Endothelial cell (in vitro differentiated cells): ENCODE measurements at places on chromosomes 5 and 9.

DNA sequence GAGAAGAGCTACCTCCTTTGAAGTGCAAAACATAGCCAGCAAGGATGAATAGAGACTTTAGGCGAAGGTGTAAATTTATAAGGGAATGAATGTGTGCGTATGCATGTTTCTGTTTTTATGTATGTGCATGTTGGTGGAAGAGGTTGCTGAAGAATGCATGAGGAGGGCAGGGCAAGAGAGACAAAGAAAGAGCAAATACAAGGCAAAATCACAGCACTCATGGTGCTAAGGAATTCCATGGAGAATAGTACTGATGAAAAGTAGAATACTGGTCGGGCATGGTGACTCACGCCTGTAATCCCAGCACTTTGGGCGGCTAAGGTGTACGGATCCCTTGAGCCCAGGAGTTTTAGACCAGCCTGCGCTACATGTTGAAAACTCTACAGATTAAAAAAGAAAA, 762.1 kb upstream of the PTPRD start:
- DNase-seq = no peak

DNA sequence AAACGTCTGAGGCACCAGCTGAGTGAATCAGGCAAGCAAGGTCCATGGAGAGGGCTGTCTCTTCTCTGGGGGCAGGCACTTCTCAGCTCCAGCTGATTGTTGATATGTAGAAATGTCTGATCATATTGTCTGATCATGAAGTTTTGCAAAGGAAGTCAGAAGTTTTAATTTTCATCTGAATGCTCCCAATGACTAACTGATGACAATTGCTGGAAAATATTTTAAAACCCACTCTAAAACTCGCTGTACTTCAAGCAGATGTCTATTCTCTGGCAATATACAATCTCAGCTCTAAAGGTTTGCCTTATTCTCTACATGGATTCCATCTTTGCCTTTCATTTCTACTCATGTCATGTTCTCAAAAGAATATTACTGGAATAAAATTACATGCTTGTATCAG, 12.7 kb downstream of the PLK2 start:
- DNase-seq = no peak

DNA sequence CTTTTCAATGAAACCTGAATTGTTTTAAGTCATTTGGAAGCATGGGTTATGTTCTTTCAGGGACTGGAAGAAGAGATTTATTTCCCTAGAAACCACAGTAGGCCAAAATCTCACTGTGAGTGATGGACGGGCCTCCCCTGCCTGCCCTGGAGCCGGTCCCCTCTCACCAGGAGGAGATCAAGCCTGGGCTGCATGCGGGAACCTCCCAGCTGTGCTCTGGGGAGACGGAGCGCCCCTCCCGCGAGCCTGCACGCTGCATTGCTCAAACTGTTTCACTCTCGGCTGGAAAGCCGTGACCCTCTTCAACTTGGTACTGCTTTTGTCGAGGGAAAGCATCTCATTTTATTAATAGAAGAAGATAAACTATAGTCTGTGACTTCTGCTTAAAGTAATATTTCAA, 85.4 kb downstream of the IRX2 start:
- no peak for DNase-seq

- no peak for DNase-seq
These were observed 283.2 kb upstream of the CLINT1 start for GRCh38 chr5:158142156-158142555.
